ENCODE measurements at places on chromosomes 4 and X. TPM values are rescaled to one million over a fixed set of nuclear protein-coding genes. Genes with fewer than 3 reads are reported as not detected.

DNA sequence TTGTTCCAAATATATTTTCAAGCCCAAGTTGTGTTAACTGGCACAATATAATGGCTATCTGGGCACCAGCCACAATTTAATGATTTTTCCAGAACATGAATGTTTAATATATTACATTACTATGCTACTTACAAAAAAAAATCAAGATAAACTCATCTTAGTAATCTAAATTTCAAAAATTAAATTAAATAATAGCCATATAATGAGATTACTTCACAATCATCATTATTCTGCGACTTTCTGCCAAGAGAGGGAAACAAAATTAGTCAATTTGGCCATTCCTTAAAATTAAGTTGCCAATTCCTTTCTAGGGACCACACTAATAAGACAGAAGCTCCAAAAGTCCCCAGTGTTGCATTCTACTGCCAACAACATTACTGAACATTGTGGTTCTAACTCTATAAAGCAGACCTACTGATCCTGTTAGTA, 7.5 kb downstream of the NEK1 start:
- no peak overlapping the region for H3K4me3 ChIP-seq
- H3K27ac ChIP-seq: peak overlapping the region; percentile 49
- DNase-seq: no peak
- peaks cover 13% of the 10 kb centered on the region for H3K36me3 ChIP-seq
- H3K4me1 ChIP-seq: peaks cover 37% of the 10 kb centered on the region

GRCh38 chr4:87445964-87446363, 23.6 kb downstream of the NUDT9 start:
- no peak overlapping the region for H3K27ac ChIP-seq
- H3K4me1 ChIP-seq: peaks cover 3% of the 10 kb centered on the region
- no peak for DNase-seq
- peaks cover 25% of the 10 kb centered on the region for H3K36me3 ChIP-seq

DNA sequence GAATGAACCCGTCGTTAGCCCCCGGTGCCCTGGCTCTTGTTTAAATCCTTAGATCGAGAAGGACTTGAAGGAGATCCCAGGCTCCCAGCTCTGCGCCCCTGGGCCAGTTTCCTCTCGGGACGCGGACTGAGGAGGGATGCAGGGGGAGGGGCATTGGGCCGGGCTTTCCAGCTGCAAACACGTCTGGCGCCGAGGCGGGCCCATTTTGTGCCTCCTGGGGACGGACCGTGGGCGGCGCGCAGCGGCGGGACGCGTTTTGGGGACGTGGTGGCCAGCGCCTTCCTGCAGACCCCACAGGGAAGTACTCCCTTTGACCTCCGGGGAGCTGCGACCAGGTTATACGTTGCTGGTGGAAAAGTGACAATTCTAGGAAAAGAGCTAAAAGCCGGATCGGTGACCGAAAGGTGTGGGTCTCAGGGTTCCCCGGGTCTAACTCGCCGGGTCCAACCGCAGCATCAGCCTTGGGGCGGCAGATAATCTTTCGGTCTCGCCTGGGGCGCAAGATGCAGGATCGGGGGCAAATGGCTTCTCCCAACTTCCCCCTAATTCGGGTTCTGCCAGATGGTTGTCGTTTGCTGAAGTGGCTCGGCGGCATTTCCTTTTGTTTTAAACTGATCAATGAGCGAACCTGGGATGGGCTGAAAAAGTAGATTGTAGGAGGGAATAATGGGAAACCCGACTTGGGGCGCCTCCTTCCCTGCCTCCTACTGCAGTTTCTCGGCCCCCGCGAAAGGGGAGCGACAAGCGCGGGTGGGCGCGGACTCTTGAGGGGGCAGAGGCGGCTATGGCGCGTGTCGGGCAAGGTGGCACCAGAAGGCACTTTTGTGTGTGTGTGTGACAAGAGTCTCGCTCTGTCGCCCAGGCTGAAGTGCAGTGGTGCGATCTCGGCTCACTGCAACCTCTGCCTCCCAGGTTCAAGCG, 2.9 kb downstream of the PDGFRA start:
- no peaks in the 10 kb centered on the region for H3K36me3 ChIP-seq
- peak overlapping the region; percentile 26 for H3K4me3 ChIP-seq
- DNase-seq: no peak
- H3K27ac ChIP-seq: no peak overlapping the region
- H3K4me1 ChIP-seq: peaks cover 33% of the 10 kb centered on the region

DNA sequence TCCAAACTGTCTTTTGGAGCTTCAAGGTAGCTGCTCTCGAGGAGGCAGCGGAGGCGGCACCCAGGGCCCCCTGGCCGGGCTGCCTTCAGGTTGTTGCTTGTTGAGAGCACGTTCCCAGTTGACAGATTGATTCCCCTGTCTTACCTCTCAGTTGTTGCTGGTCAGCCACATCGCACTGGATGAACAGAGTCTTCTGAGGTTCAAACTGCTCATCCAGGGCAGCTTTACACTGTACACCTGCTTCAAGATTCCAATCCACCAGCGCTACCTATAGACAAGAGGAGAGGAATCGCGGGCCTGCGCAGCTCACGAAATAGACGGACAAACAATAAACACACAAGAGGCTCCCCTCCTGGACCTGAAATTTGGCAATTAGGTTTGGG, 497 bp downstream of the HPGD start:
- H3K4me3 ChIP-seq: peak overlapping the region; percentile 77
- DNase-seq: peak; percentile 21
- peaks cover 10% of the 10 kb centered on the region for H3K27me3 ChIP-seq
- H3K27ac ChIP-seq: peak overlapping the region; percentile 78
- H3K4me1 ChIP-seq: peaks cover 21% of the 10 kb centered on the region

- H3K4me1 ChIP-seq: no peaks in the 10 kb centered on the region
- no peak for DNase-seq
- no peaks in the 10 kb centered on the region for H3K36me3 ChIP-seq
- no peak overlapping the region for H3K4me3 ChIP-seq
- no peaks in the 10 kb centered on the region for H3K27me3 ChIP-seq
Measured at GRCh38 chr4:84263415-84263814, 235.7 kb downstream of the NKX6-1 start.

DNA sequence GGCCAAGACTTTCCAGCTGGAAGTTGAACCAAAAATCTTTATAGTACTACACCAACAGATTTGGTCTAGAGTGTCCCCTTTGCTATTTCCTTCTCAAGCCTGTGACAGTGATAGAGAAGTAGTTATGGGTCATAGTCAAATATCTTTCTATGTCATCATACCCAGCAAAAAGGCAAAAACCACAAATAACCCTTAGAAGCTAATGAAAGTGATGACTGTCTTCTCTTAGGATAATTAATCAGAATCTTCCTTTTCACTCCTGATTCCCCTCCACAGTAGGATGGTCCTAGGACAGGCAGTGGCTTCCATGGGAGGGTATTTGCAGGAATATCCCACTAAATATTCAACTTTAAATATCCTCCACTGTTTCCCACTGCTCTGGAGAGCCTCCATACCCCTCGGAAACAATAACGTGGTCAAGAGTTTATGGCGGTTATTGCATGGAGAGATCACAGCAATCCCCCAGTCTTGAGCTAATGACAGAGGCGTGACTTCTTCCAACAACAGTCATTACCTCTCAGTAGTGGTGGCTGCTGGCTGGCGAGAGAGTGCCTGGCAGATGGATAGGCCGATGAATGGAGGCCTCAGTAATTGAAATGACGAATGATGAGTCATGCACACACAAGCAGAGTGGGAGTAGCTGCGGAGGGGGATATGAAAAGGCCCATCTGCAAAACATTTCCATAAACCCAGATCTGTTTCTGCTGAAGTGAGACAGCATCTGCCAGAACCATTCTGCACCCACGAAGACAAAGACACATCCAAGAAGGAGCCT, 154.9 kb downstream of the STK32B start:
- H3K4me1 ChIP-seq: no peaks in the 10 kb centered on the region
- no peak overlapping the region for H3K4me3 ChIP-seq
- no peaks in the 10 kb centered on the region for H3K27me3 ChIP-seq
- H3K36me3 ChIP-seq: no peaks in the 10 kb centered on the region

DNA sequence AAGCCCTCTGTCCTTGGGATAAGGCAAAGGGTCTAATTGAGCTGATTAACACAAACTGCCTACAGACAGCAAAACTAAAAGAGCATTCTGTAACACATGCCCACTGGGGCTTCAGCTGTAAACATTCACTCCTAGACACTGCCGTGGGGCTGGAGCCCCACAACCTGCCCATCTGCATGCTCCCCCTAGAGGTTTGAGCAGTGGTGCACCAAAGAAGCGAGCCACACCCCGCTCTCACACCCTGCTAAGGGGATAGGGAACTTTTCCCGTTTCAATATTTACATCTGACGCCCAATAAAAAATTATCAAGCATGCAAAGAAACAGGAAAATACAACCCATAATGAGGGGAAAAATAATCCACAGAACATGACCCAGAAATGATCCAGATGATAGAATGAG, 46.9 kb upstream of the HSD17B10 start:
- H3K27me3 ChIP-seq: peaks cover 2% of the 10 kb centered on the region
- no peak overlapping the region for H3K27ac ChIP-seq
- H3K4me1 ChIP-seq: no peaks in the 10 kb centered on the region
- no peaks in the 10 kb centered on the region for H3K36me3 ChIP-seq
- peak; percentile 14 for DNase-seq

DNA sequence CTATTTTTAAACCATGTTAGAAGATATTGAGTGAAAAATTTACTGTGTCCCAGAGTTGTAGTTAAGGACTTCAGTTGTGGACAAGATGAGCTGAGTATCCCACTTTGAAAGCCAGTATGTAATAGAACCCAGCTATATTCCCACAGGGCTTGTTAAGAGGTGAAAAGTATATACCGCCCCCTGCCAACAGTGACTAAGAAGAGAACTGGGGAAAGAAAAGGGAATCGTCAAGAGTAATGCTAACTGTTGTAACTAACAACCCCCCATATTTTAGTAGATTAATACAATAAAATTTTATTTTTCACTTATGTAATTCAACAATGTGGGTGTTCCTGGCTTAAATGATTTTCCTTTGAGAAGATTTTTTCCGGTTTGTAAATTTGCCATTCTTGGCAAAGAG, 250.4 kb upstream of the GIMD1 start:
- H3K27ac ChIP-seq: no peak overlapping the region
- H3K4me1 ChIP-seq: no peaks in the 10 kb centered on the region
- no peak overlapping the region for H3K4me3 ChIP-seq
- H3K36me3 ChIP-seq: no peaks in the 10 kb centered on the region

The ETNPPL gene
- not detected for total RNA-seq

The MECP2 gene
- total RNA-seq: 63.7 TPM

The TMPRSS11D gene
- total RNA-seq: not detected

The FNIP2 gene
- 11.7 TPM for total RNA-seq

The RBMX2 gene
- total RNA-seq: 25.4 TPM

The TMEM35A gene
- not detected for total RNA-seq
